SK-N-SH (cell line): ENCODE measurements at places on chromosomes 4 and X.

- no peak for DNase-seq
- no peak overlapping the region for H3K27ac ChIP-seq
- no peaks in the 10 kb centered on the region for H3K36me3 ChIP-seq
- H3K4me3 ChIP-seq, result no peak overlapping the region
- no peaks in the 10 kb centered on the region for H3K27me3 ChIP-seq
These were observed 993.9 kb downstream of the PDHA2 start for GRCh38 chr4:96833831-96834230.

DNA sequence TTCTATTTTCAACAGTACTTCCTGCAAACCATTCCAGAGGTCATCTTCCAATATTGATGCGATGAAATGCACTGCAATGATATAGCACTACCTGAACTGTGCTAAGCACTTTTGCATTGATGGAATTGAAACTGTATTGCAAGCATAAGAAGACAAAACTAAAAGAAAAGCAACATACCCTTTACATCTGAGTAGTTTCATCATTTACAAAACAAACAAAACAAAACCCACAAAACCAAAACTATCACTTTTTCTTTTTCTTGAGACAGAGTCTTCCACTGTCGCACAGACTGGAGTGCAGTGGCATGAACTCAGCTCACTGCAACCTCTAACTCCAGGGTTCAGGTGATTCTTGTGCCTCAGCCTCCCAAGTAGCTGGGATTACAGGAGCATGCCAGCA is 120.1 kb upstream of the NAP1L5 start:
- H3K36me3 ChIP-seq, result no peaks in the 10 kb centered on the region
- no peaks in the 10 kb centered on the region for H3K4me1 ChIP-seq
- H3K4me3 ChIP-seq, result no peak overlapping the region
- no peak overlapping the region for H3K27ac ChIP-seq

- H3K4me1 ChIP-seq, result no peaks in the 10 kb centered on the region
- H3K27me3 ChIP-seq, result peaks cover 7% of the 10 kb centered on the region; the same call in 1 of the 2 replicates
- H3K4me3 ChIP-seq, result no peak overlapping the region
- H3K27ac ChIP-seq, result no peak overlapping the region
- H3K36me3 ChIP-seq, result no peaks in the 10 kb centered on the region
These were observed 36.0 kb upstream of the SPANXC start for GRCh38 chrX:141278306-141278705.

DNA sequence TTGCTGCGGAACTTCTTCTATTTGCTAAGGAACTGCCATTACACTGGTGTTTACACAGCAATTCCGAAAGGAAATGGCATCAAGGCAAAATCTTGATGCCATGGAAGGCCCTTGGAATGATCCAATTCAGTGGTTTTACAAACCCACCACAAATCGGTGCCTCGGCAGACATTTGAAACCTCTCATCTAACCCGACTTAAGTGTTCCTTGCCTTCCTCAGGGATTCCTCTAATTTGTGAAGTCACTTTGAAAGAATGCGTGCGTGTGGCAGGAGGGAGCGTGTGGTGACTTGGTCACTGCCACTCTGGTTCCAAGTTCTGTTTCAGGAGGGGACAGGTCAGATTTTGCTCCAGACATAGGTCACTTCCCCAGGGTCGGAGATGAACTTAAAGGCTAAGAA is 4.8 kb downstream of the NOP14 start:
- no peak overlapping the region for H3K4me3 ChIP-seq
- H3K4me1 ChIP-seq, result 0 out of 2 replicates have a peak, but pooled peaks cover 4% of the 10 kb centered on the region
- H3K27me3 ChIP-seq, result no peaks in the 10 kb centered on the region
- no peak for DNase-seq
- H3K36me3 ChIP-seq, result peaks cover 22% of the 10 kb centered on the region
- no peak overlapping the region for H3K27ac ChIP-seq

DNA sequence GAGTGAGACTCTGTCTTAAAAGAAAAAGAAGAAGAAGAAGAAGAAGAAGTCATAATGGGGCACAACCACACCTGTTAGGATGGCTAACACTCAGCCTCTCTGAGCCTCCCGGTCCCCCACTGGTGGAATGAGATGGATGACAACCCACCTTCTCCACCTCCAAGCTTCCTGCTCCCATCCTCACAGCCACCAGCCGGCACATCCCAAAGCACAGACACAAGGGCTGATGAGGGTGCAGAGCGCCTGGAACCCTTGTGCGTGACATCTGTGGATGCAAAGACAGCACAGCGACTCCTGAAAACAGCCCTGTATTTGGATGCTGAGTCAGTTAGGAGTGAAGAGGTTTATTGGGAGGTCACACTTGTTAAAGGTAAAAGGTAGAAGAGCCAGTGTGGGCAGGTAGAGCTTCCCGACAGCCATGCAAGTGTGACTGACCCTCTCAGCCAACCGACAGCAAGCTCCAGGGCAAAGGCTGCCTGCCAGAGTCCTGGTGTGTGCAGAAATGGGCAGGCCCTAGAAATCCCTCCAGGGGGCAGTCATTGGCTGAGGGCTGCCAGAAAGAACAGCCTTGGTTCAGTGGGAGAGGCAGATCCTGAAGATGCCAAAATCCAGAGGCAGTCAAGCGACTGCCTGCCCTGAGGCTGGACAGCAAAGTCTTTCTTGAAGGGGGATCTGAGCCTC is 26.6 kb upstream of the MAN2B2 start:
- peak; percentile 78 for DNase-seq
- peaks cover 20% of the 10 kb centered on the region; the same call in 1 of the 2 replicates for H3K4me1 ChIP-seq
- no peak overlapping the region; the same call in 1 of the 2 replicates for H3K4me3 ChIP-seq
- peak overlapping the region; percentile 31; the same call in 1 of the 2 replicates for H3K27ac ChIP-seq

DNA sequence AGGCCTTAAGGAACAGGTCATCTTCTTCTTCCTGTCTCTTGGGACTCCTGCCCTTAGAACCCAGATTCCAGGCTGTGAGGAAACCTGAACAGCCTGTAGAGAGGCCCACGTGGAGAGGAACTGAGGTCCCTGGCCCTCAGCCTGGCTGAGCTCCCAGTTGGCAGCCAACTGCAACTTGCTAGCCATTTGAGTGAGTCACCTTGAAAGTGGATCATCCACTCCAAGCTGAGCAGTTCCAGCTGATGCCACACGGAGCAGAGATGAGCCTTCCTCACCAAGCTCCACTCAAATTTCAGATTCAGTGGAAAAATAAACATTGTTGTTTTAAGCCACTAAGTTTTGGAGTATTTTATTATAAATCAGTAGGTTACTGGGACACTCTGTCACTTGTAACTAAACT is 392.5 kb downstream of the BCOR start:
- H3K27me3 ChIP-seq, result no peaks in the 10 kb centered on the region
- no peaks in the 10 kb centered on the region; the same call in 1 of the 2 replicates for H3K4me1 ChIP-seq
- H3K4me3 ChIP-seq, result no peak overlapping the region
- H3K36me3 ChIP-seq, result no peaks in the 10 kb centered on the region
- no peak for DNase-seq

- H3K27ac ChIP-seq, result no peak overlapping the region
- DNase-seq, result no peak
- no peak overlapping the region for H3K4me3 ChIP-seq
- H3K4me1 ChIP-seq, result no peaks in the 10 kb centered on the region; the same call in 1 of the 2 replicates
- no peaks in the 10 kb centered on the region for H3K27me3 ChIP-seq
- H3K36me3 ChIP-seq, result no peaks in the 10 kb centered on the region
These were observed 167.5 kb upstream of the USP38 start for GRCh38 chr4:143017210-143017609.

- H3K27ac ChIP-seq, result no peak overlapping the region
- H3K36me3 ChIP-seq, result no peaks in the 10 kb centered on the region
- H3K4me3 ChIP-seq, result no peak overlapping the region
- no peak for DNase-seq
- H3K4me1 ChIP-seq, result peaks cover 12% of the 10 kb centered on the region; the same call in 1 of the 2 replicates
These were observed 53.3 kb upstream of the STIM2 start for GRCh38 chr4:26807330-26807729.

DNA sequence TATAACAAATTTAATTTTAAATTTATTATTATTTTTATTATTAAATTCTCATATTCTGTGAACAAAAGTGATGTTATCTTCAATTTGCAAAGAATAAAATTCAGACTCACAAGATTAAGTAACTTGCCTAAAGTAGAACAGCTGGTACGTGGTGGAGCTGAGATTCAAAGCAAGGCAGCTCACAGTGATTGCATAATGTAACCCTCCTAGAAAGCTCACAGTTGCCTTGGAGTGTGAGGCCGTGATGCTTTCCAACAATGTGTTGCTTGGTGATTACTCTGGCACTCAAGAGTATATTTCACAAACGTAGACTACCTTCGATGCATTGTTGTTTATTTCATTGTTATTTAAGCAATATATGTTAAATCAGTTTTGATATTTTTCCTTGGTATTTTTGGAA is 1039.2 kb upstream of the PABPC4L start:
- H3K4me3 ChIP-seq, result no peak overlapping the region
- no peak overlapping the region for H3K27ac ChIP-seq
- H3K27me3 ChIP-seq, result no peaks in the 10 kb centered on the region
- 0 out of 2 replicates have a peak, but pooled peaks cover 7% of the 10 kb centered on the region for H3K4me1 ChIP-seq
- no peaks in the 10 kb centered on the region for H3K36me3 ChIP-seq
- DNase-seq, result no peak

GRCh38 chrX:139758809-139759208 is 50.8 kb upstream of the MCF2 start:
- no peaks in the 10 kb centered on the region for H3K4me1 ChIP-seq
- DNase-seq, result no peak
- H3K27me3 ChIP-seq, result no peaks in the 10 kb centered on the region
- H3K4me3 ChIP-seq, result no peak overlapping the region
- peaks cover 24% of the 10 kb centered on the region for H3K36me3 ChIP-seq

- no peaks in the 10 kb centered on the region for H3K36me3 ChIP-seq
- H3K4me3 ChIP-seq, result no peak overlapping the region
- no peak overlapping the region for H3K27ac ChIP-seq
These were observed 101.1 kb downstream of the AREG start for GRCh38 chr4:74546057-74546456.
